GM23248 (cell line): ENCODE measurements at places on chromosomes 12 and 14. TPM values are rescaled to one million over a fixed set of nuclear protein-coding genes. Genes with fewer than 3 reads are reported as not detected.

DNA sequence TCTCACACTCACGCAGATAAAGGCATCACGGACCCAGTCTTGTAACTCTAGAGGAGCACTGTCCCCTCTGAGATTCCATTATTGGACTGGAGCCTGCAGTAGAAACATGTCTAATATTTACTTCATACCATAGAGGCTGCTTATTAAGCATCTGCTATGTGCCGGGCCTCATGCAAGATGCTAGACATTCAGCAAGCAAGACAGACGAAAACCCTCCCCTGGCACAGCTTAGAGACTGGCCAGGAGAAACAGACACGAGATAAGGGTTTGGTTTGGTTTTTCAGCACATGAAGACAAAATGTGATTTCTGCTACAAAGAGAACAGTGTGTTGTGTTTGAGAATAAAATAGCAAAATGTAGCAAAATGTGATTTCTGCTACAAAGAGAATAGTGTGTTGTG, 719.2 kb downstream of the MED13L start:
- no peak for DNase-seq

DNA sequence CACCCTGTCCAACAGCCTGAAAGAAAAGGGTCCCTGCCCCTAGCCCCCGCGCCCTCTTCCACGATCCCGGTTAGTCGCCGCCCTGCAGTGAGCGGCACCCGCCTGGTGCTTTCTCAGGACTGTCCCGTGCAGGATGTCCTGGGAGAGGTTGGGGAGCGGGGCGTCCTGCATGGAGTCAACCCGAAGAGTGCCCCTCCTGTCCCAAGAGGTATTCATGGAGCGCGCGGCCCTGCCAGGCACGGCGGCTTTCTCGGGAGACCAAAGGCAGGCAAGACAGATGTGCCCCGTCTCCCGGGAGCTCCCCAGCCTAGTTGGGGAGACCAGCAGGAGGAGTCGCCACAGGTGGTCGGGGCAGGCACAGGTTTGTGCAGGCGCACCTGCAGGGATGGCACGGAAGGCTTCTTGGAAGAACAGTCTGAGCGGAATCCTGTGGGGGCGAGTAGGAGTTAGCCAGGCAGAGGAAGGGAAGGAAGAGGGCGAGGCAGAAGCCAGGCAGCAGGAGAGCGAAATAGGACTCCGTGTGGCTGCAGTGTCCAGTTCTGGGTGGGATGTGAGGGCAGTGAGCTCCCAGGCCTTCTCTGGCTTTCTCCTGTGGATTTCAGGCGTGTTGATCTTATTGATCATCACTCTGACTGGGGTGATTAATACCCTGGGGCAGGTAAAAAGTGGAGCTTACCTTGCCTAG, 723 bp downstream of the SIVA1 start:
- DNase-seq = peak; percentile 57

- peak; percentile 60 for DNase-seq
Measured at GRCh38 chr12:666766-667308, 3.6 kb upstream of the NINJ2 start.

The PLCZ1 gene
- not detected in 2 replicates for polyA plus RNA-seq

DNA sequence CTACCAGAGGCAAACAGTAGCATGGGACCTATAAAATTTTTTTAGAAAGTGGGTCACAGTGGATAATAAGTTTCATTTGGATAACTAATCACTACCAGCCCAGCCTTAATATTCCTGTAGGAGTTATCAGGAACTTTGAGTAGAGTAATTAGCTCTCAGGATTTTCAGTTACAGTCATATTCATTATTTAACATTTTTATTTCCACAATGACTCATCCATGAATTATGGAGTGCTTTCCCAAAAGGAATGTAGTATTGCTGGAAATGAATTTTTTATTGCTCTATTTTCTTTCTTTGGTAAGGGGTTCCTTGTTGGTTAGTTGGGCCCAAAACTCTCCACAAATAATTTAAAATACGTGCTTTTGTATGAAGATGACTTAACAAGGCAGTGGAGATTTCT, 53.7 kb downstream of the ERC1 start:
- peak; percentile 63 for DNase-seq

- DNase-seq = no peak
Measured at GRCh38 chr14:75647640-75648039, 13.0 kb downstream of the ERG28 start.

- DNase-seq = peak; percentile 49
Measured at GRCh38 chr12:28795311-28795710, 353.8 kb upstream of the FAR2 start.

DNA sequence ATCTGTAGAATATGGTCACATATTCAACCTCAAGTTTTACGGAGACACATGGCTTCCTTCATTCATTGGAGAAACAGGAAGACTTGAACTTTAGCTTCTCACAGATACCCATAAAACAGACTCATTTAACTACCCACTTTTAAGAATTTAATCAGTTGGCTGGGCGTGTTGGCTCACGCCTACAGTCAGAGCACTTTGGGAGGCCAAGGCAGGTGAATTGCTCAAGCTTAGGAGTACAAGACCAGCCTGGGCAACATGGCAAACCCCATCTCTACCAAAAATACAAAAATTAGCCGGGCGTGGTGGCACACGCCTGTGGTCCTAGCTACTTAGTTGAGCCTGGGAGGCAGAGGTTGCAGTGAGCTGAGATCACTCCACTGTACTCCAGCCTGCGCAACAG, 64.7 kb upstream of the STAC3 start:
- no peak for DNase-seq

GRCh38 chr12:61514016-61514415, 746.2 kb upstream of the USP15 start:
- DNase-seq = no peak

DNA sequence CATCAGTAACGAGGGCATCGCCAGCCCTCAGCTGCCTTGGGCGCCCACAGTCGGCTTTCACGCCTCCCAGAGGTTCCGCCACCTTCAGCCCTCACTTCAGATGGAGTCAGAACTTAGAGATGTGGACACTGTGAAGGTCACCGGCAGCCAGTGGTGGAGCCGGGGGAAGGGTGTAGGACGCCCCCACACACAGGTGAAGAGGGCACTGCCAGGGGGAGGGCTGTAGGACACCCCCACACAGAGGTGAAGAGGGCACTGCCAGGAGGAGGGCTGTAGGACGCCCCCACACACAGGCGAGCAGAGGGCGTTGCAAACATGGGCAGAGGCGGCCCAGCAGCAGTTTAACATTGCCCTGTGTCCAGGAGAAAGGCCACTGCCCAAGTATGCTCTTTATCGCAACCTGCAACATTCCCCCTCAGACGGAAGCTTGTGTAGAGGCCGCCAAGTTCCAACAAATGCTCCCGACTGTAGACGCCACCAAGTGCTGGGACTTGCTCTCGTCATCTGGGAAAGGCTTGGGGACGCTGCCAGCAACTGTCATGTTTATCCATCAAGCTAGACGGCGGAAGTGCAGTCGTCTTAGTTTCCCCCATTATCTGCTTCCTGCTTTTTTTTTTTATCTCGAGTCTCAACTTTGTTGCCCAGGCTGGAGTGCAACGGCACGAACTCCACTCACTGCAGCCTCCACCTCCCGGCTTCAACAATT, 4.9 kb upstream of the ANKLE2 start:
- peak; percentile 37 for DNase-seq

The GLT8D2 gene
- polyA plus RNA-seq = 94.5 and 99.2 TPM in 2 replicates

DNA sequence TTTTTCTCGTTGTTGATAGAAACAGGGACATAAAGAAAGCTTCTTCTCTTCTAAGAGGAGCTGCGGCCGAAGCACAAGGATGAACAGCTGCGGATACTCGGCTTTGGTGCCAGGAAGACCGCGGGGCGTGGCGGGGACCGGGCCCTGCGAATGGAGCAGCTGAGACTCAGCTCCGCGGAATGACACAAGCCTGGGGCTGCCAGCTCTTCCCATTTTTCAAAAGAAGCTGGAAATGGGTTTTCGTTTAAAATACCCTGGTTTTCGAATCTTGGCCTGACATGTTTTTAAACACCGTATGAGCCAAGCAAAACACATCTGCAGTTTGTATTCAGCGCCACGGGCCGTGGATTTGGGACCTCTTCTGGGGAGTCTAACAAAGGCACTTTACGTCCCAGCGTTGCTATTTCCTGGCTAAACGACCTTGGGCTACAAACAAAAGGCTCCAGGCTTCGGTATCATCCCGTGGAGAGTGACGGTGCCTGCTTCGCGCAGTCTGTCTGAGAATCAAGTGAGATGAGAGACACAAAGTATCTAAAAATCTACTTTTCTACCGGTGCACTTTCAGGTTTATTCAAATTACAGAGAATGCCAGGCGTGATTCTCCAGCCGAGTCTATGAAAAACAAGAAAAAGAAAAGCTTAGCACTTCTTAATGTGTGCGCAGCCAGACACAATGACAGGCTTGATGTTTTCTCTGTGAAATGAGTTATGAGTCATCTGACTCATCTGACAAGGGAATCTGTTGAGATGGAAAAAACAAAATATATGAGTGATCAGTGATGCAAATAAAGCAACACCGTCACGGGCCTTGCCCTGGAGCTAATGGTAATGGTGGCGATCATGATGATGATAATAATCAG, 114.0 kb upstream of the TMEM132D start:
- peak; percentile 28 for DNase-seq

DNA sequence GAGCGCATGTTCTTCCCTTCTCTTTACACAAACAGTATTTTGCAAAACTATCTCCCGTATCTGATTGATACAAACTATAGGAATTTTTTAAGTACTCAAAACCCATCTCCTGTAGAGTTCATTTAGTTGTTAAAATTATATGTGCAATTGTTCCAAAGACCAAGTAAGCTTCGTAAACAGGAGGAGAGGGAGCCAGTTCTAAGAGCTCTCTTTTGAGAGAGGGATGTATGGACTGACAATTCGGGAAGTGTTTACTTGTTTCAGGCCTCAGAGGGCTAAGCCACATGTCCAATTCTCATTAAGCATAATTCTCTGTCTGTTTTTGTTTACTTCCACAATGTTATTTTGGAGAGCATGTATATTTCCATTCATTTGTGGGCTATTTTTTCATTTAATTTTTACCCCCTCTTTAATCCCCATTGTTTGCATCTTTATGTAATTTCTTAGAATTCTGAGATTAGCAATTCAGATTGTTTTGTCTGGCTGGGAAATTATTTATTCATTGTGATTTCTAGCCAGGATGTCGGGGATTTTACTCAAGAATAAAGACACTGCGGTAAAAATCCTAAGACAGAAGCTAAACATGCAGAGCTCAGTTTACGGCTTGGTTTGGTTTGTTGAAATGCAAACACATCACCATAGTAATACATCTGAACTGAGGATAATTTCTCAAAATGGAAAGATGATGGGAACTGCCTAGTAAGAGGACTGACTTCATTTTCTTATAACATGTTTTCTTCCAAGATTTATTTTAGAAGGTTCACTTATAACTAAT, 126.8 kb downstream of the KCNK10 start:
- no peak for DNase-seq

GRCh38 chr12:28234444-28234843, 44.2 kb downstream of the CCDC91 start:
- DNase-seq = no peak

DNA sequence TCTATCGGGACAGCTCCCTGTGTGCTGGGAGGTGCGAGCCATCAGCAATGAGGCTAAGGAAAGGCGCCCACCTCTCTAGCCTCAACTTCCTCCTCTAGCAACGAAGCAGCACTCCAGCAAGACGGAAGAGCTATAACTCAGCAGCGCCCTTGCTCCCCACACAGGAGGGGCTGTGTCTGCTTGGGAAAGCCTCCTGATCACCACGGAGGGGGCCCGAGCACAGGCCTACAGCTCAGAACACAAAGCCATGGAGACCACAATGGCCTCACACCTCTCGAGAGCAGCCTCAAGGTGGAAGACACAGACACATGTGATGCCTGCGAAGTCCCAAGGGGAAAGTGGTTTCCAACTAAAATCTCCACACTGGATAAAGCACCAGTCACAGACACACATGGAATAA, 60.4 kb downstream of the CDC42BPB start:
- DNase-seq = no peak

- DNase-seq = no peak
Measured at GRCh38 chr12:14873440-14874185, 12.0 kb downstream of the MGP start.

GRCh38 chr14:51333901-51334521, 94.0 kb downstream of the TMX1 start:
- peak; percentile 50 for DNase-seq

DNA sequence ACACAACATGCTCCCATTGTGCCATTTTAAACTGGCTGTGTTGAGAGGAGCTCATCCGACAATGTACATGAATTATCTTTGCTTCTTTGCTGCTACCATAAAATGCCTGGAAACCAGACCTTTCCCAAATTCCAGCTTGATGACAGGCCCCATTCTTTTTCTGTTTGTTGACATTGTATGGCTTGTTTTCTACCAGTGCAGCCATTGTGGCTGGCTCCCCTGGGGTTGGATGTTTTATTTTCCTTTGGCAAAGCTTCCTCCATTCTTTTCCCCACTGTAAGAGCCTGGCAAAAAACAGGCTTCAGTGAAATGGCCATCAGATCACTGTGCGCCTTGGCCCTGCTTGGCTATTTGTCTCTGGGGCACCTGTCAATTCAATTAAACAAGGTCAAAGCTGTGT, 532.5 kb downstream of the VRK1 start:
- no peak for DNase-seq

GRCh38 chr12:27966870-27967269, 5.7 kb downstream of the PTHLH start:
- peak; percentile 96 for DNase-seq

GRCh38 chr14:91636604-91637003, 95.3 kb downstream of the CATSPERB start:
- peak; percentile 81 for DNase-seq

DNA sequence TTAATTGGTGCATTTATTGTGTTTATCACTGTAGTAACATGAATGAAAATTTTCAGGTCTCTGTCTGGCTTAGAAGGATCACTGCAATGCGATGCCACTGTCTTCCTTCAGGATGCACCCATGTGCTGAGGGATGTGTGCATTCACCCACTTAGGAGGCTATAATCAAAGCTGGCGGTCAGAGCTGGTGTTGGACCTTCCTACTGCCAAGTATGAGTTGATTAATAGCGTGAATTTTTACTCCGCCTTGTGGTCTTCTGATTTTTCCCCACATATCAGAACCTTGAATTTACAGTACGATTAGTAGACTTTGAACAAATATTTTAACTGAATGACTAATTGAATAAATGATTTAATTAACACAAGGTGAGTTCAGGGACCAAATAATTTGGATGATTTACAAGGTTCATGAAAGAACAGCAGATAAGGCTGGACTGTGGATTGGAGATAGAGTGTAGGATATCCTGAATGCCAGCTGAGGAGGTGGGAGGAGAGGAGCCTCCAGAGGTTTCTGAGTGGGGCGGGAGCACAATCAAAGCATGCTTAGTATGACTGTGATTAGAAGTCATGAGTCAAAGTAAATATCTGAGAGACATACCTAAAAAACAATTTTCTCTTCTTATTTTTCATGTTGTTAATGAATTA, 50.1 kb downstream of the RERG start:
- DNase-seq = no peak

The CCND2 gene
- 2.9 TPM in 2 replicates for polyA plus RNA-seq

The KLHL33 gene
- polyA plus RNA-seq = 0.05 TPM in 1 of 2 replicates, not detected in the other

- DNase-seq = no peak
Measured at GRCh38 chr12:17278946-17279345, 673.0 kb upstream of the LMO3 start.
